ENCODE measurements at places on chromosomes 4 and X. TPM values are rescaled to one million over a fixed set of nuclear protein-coding genes. Genes with fewer than 3 reads are reported as not detected.

DNA sequence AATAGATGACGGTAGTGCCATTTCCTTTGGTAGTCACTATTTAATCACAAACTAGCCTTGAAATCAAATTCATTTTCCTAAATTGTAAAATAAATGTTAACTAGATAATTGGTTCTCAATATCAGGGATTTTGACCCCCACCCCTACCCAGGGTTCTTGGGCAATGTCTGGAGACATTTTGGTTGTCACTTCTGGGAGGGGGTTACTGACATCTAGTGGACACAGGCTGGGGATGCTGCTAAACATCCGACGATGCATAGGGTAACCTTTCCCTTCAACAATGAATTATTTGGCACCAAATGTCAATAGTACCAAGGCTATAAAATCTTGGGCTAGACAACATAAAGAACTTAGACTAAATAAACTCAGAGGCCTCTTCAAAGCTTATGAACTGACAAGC lies 285.8 kb upstream of the TRPC5 start:
- H3K4me3 ChIP-seq, result no peak overlapping the region
- peak; percentile 8 for DNase-seq
- H3K27ac ChIP-seq, result no peak overlapping the region
- H3K27me3 ChIP-seq, result peaks cover 7% of the 10 kb centered on the region

Gene LDOC1
- 65.9 TPM for polyA plus RNA-seq

GRCh38 chr4:149409146-149409545 lies 406.5 kb downstream of the IQCM start:
- H3K4me3 ChIP-seq, result no peak overlapping the region
- H3K27me3 ChIP-seq, result no peaks in the 10 kb centered on the region
- peak overlapping the region; percentile 64 for H3K27ac ChIP-seq
- H3K36me3 ChIP-seq, result no peaks in the 10 kb centered on the region

Gene CDKL2
- 0.32 TPM for polyA plus RNA-seq

Gene DOCK11
- polyA plus RNA-seq, result 18.3 TPM

Measured in adrenal gland (tissue), 19 donors.